ENCODE measurements at places on chromosomes 2 and 18.

DNA sequence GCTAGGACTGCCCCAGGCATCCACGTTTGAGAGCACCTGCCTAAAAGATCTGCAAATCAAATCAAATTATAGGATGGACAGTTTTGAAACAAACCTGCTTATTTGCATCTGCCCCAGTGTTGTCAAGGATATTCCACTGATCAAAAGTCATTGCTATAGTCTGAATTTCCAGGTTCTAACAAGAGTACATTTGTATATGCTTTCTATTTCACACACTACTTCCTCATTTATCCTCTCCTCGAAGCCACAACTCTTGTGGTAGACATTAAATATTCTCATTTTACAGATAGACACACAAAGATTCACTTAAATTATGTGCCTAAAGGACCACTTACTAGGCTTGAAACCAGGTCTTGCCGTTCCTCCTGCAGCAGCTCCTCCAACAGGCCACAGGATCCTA is 11.9 kb upstream of the TET3 start:
- DNase-seq = no peak

DNA sequence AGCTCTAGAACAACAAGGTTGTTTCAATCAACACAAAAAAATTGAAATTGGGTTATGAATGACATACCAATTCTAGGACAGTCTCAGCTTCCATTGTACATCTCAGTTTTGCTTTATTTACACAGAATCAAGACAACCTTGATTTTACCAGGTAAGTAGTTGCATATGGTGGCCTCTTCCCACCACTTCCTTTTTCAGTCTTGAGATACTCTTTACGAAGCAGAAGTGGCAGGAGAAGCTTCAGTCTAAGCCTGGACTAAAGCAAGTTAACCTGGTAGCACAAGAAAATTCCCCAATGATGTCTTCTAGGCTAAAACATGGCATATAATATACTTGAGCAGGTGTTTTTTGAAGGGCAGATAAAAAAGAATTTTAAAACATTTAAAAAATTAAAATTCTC is 10.7 kb upstream of the FAM136A start:
- no peak for DNase-seq

GRCh38 chr2:216429428-216429827 is 17.1 kb downstream of the SMARCAL1 start:
- DNase-seq = no peak

DNA sequence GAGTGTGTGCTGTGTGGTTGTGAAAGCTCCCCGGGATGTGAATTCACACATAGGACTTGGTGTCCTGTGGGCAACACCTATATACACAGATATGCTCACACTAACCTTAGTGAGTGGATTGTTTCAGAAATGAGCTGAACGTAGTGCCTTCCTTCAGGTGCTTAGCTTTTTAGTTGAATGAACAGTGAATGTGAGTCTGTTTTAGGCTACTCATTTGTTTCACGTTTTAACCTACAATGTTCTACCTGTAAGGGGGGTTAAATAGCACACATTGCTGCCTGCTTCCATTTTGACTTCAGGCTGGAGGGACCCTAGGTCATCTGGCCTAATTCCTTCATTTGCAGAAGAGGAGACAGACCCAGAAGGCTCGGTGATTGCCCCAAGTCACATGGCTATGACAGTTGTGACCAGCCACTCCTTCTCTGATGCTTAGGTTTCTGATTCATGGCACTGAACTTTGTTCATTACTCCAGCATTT is 1.0 kb downstream of the PLEK start:
- DNase-seq = no peak

DNA sequence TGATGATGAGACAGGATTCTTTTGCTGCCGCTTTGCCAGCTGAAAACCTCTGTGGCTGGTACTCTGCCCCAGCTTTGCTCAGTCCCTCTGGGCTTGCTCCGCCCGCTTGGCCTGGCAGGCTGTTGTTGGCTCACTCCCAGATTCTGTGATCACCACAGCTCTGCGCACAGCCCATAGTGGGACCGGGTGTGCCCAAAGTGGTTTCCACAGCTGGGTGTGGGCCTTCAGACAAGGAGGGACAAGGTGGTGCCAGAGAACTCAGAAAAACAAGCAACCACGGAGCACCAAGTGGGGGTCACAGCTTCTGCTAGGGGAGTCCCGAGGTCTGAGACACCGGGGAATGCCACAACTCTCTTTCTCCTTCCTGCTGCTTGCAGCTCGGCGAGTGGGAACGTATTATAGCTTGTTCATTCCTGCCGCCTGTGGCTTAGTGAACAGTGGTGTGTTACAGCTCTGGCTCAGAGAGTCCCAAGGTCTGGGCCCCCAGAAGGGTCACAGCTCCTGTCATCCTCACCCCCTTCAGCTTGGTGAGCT is 9.2 kb upstream of the KYNU start:
- DNase-seq = no peak
